ENCODE measurements at places on chromosomes 11 and 22.

DNA sequence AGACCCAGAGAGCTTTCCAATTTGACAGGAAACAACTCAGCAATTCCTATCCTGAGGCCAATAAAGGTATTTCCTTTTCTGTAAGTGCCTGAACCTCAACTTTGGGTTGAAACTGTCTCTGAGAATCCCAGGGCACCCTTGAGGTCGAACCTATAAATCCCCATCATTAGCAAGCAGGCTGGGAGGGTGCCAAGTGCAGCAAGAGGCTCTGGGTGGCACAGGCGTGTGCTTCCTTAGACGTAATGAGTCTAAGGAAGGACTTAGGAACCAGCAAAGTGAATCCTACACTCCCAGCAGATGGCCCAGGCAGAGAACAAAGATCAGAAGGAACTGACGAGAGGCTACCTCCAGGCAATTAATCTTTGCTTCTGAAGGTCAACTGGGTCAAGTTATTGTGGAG lies 234.3 kb upstream of the NARS2 start:
- no peak for DNase-seq

- no peak for DNase-seq
Observed at GRCh38 chr11:11419747-11420146, 66.7 kb upstream of the CSNK2A3 start.

DNA sequence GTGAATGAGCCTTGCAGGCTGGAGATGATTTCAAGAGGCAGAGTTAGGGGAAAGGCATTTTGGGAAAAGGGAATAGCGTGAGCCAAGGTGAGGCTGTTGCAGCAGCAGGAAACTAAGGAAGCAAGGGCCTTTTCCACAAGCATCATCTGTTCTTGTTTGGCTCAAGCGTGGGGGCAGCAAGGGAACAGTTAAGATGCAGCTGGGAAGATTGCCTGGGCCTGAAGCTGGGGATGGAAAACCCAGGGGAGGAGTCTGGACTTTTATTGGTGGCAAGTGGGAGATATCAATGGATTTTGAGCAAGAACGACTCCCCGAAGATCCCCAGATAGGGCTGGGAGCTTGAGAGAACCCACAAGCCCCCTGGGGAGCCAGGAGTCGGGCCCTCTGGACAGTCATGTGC lies 27.3 kb upstream of the PICK1 start:
- DNase-seq: no peak

GRCh38 chr11:27611947-27612455 lies 88.3 kb downstream of the BDNF start:
- no peak for DNase-seq
